Cardiac muscle cell (in vitro differentiated cells and primary cell): ENCODE measurements at places on chromosomes 5 and 9.

DNA sequence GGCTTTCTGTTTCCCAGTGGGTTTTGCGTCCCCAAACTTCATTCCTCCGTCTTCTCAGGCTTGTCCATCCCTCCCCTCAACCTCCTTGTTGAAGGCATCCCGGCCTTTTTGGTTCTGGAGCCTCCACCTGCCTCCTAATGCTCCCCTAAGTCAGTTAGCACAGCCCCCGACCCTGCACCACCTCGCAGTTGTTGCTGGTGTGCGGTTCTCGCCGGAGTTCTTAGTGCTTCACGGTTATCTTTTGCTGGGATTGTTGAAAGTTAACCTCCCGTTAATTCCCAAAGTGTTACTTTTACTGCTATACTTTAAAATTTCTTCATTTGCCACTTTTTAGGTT, 447 bp downstream of the UBLCP1 start:
- no peak for DNase-seq
- H3K27me3 ChIP-seq, result peaks cover 5% of the 10 kb centered on the region
- H3K27ac ChIP-seq, result no peak overlapping the region

DNA sequence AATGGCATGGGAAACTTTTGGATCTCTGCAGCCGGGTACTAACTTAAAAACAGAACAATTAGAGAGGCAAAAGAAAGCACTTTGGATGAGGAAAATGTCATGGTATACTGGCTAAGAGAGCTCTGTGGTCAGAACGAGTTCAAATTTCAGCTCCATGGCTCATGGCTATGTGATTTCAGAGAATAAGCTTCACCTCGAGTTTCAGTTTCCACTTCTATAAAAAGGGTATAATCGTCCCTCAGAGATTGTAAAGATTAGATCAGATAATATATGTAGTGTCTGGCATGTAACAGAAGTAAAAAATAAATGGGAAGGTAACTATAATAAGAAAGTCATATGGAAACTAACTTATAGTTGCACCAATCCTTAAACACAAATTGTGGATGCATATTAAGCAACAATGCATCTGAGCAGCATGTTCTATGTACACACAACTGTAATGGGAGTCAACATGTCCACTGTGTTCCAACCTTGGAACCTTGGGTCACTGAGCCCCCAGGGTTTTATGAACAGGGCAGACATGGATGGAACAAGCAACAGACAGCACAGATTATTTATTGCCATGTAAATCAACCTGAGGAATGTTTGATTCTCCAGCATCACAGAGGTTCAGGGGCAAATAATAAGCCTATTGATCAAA, 145.4 kb downstream of the MAPKAP1 start:
- peaks cover 24% of the 10 kb centered on the region for H3K4me1 ChIP-seq
- H3K4me3 ChIP-seq, result no peak overlapping the region
- no peak for DNase-seq
- no peak overlapping the region for H3K27ac ChIP-seq

- H3K27ac ChIP-seq, result no peak overlapping the region
- DNase-seq, result peak; percentile 52
- H3K27me3 ChIP-seq, result no peaks in the 10 kb centered on the region
- no peaks in the 10 kb centered on the region for H3K36me3 ChIP-seq
Observed at GRCh38 chr9:104386425-104387069, 117.5 kb upstream of the OR13F1 start.

DNA sequence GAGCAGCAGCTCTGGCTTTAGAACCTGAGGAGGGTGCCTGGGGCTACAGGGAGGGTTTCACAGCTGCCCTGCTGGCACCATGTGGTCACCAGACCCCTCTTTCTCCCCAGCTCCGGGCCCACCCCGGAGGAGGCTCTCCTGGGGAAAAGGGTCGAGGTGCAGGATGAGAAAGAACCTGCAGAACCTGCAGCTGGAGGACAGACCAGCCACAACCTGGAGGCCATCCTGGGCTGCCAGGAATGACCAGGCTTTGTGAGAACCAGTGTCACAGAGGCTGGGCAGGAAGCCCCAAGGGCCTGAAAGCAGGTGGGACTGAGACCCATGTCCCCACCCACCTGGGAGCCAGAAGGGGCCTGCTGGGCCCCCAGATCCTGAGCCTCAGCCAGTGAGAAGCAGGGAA, 23.0 kb downstream of the SEMA4D start:
- H3K27ac ChIP-seq, result no peak overlapping the region
- no peak for DNase-seq
- no peaks in the 10 kb centered on the region for H3K27me3 ChIP-seq

DNA sequence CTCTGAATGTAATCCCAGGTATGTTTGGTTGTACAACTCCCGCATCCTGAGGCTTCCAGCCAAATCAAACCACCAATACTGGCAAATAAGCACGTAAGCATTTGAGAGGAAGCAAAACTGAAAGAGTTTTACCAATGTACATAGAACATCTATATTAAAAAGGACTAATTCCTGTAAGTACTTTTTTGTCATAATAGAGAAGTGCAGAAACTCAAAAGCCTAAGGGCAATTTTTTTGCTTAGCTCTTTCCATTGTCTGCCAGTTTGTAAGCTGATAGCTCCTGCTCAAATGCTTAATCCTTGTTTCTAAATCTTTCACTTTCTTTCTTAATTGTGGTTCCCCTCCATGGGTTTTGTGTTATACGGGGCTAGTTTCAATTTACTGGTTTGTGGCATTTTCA, 1151.8 kb downstream of the CDH12 start:
- no peak for DNase-seq
- no peaks in the 10 kb centered on the region for H3K36me3 ChIP-seq
- H3K27ac ChIP-seq, result no peak overlapping the region
- H3K4me3 ChIP-seq, result no peak overlapping the region
- no peaks in the 10 kb centered on the region for H3K4me1 ChIP-seq
- H3K27me3 ChIP-seq, result no peaks in the 10 kb centered on the region

- peak overlapping the region; percentile 61 for H3K4me3 ChIP-seq
- no peaks in the 10 kb centered on the region for H3K27me3 ChIP-seq
- peak overlapping the region; percentile 70 for H3K27ac ChIP-seq
- H3K4me1 ChIP-seq, result peaks cover 4% of the 10 kb centered on the region
- peak; percentile 95 for DNase-seq
- H3K36me3 ChIP-seq, result no peaks in the 10 kb centered on the region
Observed at GRCh38 chr9:14993061-14993800, 83.0 kb upstream of the FREM1 start.

DNA sequence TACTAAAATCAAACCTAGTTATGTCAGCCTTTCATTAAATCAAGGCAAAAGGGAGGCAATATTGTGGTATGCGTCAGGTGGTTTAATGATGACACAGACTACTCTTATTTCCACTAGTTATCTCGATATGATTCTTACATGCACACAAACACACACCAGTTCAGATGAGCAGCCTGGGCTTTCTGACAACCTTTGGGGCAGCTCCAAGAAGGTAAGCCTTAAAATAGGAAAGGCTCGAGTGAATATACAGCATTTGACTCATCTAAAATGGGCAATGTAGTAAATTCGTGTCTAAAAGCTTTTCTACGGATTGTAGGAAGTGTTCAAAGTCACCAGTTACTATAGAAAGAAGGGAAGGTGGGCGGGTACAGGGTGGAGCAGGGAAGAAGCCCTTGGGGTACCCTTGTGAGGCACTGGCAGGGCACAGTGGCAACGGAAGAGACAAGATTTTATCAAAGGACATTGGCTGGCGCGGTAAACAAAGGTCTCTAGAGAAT, 1.9 kb downstream of the ANKH start:
- no peak overlapping the region for H3K27ac ChIP-seq
- peaks cover 29% of the 10 kb centered on the region for H3K27me3 ChIP-seq
- no peak for DNase-seq
- peak overlapping the region; percentile 90 for H3K4me3 ChIP-seq

DNA sequence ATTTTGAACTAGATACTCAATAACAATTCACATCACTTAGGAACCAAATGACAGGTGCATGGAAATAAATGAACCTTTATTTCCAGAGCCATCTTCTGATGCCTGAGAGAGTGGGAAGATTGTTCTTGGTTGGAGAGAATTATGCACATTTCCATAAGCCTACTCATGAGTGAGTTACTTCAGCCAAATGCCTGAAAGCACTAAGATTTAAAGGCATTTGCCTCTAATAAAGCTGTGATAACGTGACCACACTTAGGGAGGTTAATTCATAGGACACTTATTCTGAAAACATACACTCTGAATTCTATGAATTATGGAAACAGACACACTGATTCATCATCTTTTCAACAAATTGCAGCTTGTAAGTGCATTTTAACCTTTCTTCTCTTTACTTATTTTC, 40.0 kb downstream of the KCTD16 start:
- peaks cover 86% of the 10 kb centered on the region for H3K27me3 ChIP-seq
- no peak for DNase-seq
- no peaks in the 10 kb centered on the region for H3K36me3 ChIP-seq
- no peak overlapping the region for H3K27ac ChIP-seq
- no peaks in the 10 kb centered on the region for H3K4me1 ChIP-seq

GRCh38 chr5:147507480-147508126, 2.3 kb downstream of the DPYSL3 start:
- no peak overlapping the region for H3K27ac ChIP-seq
- DNase-seq, result peak; percentile 67
- H3K4me3 ChIP-seq, result no peak overlapping the region
- H3K4me1 ChIP-seq, result no peaks in the 10 kb centered on the region

GRCh38 chr9:121780177-121781040, 129.0 kb downstream of the DAB2IP start:
- H3K27ac ChIP-seq, result peak overlapping the region; percentile 90
- H3K36me3 ChIP-seq, result peaks cover 34% of the 10 kb centered on the region
- no peak overlapping the region for H3K4me3 ChIP-seq
- peaks cover 29% of the 10 kb centered on the region for H3K4me1 ChIP-seq

DNA sequence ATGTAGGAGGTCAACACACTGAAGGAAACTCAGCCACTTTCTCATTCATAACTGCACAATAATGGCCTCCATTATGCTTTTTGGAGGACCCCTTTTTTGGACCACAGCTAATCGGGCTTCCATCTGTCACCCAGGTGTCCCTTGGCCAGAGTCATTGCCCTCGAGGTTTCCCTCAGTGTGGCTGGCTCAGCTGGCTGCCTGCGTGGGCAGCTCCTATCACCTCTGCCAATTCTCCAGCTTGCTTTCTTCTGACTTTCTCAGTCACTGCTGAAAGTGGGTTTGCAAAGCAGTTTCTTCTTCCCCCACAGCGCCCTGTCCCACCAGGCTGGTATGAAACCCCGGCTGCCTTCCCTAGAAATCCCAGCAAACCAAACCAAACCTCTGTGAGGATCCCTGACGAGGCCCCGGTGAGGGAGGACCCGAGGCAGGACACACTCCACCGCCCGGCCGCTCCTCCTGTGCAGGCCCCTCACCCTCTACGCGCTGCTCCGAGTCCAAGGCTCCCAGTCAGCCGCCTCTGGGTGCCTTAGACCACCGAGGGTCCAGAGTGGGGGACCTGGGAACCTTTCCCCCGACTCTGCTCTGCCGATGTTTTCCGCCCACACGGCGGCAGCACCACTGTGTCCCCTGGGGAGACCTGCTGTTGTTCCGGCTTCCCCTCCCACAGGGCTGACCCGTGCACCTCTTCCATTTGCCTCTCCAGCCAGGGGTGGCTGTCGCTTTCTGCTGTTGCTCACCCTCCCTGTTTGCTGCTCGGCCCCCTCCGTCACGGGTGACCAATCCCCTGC, 109.5 kb downstream of the TENT4A start:
- no peaks in the 10 kb centered on the region for H3K4me1 ChIP-seq
